ENCODE measurements at places on chromosomes 13 and 19.

- peak; percentile 75 for DNase-seq
Measured at GRCh38 chr13:106533943-106534638, 1.4 kb downstream of the EFNB2 start.

- no peak for DNase-seq
Measured at GRCh38 chr13:64377606-64378005, 2852.5 kb downstream of the PCDH9 start.

- no peak for DNase-seq
Measured at GRCh38 chr19:6164906-6165531, 29.6 kb downstream of the ACSBG2 start.

DNA sequence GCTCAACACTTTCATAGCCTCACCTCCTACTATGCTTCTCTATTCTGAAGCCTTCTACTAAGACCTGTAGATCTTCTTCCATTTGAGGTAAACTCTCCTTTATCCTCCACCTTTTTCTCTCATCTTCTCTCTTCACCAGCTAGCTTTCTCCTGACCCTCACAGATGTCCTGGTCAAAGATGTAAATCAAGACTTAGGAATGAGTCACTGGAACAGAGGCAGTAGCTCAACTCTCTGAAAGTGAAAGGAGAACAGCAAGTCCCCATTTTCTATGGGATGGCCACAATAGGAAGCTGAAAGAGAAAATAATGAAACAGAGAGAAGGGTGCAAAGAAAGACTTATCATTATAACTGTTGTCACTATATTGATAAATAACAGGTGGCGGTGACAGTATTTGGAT is 86.1 kb upstream of the DOCK9 start:
- no peak for DNase-seq

GRCh38 chr19:37218592-37218935 is 550 bp downstream of the ZNF383 start:
- DNase-seq, result peak; percentile 53

DNA sequence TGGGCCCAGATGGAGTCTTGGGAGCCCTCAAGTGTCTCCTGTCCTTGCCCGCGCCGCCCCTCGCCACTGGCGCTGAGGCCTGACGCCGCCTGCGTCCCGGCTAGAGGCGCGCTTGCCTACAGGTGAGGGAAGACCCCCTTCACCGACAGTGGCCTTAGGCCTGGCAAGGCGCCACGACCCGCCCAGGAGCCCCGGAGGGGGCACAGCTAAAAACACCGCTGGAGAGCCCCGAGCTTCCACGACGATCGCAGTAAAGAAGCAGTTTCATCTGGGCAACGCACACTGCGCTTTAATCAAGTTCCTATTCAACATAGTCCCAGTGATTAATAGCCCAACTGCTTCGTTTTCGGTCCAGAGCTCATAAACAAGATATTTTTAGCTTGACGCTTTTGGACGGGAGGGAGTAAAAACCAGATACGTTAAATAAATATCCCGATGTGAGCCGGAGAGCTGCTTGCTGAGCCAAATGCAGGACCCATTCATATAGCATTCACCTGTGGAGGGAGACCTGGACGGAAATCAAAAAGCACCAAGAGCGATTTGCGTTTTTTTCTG is 1.5 kb upstream of the CEBPA start:
- DNase-seq, result no peak

DNA sequence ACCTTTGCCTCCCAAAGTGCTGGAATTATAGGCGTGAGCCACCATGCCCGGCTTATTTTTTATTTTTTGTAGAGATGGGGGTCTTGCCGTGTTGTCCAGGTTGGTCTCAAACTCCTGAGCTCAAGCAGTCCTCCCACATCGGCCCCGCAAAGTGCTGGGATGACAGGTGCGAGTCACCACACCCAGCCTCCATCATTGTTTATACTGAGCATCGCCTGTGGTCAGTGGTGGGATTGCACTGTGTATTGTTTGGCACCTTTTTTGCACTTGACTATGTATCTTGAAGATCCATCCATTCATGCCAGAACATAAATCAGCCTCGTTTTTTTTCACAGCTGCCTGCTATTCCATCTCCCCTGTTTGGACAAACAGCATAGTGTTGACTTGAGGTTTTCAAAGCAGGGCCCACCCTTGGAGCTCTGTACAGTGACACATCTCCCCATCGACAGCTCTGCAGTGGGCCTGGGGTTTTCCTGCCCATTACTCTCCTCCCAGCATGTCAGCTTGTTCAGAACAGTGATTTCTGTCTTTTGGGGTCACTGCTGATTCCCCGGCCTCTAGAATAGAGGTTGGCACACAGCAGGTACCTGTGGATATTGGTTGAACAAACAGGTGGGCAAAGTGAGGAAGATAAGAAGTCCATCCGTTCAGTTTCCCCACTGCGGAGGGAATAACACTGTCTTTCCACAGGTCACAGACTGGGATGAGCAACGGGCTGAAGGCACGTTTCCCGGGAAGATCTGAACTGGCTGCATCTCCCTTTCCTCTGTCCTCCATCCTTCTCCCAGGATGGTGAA is 8.2 kb upstream of the UPK1A start:
- DNase-seq, result no peak

GRCh38 chr13:80339912-80340650 is 845 bp downstream of the SPRY2 start:
- peak; percentile 58 for DNase-seq

DNA sequence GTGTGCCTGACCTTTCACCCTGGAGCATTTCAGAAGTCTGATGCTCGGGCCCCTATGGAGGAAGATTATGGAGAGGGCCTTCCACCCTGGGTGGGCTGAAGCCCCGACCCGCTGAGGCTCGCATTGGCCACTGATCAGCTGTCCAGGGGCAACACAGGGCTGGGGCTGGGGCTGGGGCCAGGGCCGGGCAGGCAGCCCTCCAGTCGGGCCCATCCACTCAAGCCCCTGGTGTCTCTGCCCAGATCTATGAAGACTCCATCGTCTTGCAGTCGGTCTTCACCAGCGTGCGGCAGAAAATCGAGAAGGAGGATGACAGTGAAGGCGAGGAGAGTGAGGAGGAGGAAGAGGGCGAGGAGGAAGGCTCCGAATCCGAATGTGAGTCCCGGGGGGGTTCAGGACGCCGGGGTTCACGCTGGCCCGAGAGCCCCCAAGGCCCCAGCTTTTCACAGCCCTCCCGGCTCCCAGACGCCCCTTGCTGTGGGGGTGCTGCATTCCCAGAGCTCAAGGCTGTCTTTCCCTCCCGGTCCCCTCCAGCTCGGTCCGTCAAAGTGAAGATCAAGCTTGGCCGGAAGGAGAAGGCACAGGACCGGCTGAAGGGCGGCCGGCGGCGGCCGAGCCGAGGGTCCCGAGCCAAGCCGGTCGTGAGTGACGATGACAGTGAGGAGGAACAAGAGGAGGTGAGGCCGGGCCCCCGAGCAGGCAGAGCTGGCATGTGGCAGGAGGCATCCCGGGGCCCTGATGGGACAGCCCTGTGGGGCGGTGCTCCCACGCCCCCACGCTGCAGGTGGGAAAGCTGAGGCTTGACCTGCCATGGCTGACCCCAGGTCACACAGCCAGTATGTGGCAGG is 29.5 kb upstream of the LDLR start:
- DNase-seq, result no peak

DNA sequence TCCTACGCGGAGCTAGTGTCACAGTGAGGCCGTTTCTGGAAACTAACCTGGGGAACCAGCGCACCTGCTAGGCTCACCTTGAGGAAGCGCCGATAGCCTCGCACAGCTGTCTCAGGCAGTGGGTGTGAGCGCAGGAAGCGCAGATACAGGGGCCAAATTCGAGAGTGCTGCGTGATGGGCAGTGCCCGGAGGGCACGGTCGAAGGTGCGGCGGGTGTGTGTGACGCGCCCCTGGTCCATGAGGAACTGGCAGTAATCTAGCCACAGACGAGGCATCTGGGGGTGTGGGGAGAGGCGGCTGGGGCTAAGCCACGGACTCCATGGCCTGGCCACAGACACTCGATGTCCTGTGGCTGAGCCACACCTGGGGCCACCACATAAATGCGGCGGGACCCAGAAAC is 2.2 kb downstream of the XAB2 start:
- no peak for DNase-seq

DNA sequence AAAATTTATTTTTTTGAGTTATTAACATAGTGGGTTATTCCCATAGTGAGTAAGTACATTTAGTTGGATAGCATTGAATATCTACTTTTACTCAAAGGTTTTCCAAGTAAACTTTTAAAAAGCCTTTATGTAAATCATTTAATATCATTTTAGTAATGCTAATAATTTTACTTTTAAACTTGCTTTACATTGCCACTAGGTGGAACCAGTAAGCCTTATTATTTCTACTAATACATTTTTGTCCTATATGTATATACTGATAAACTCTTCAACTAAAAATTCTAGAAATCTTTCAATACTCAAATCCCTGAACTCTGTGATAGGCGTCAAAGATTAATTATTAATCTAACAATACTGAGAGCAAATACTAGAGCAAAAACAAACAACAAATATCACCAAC is 1709.2 kb upstream of the PCDH20 start:
- no peak for DNase-seq

GRCh38 chr13:109369353-109370052 is 416.9 kb downstream of the IRS2 start:
- peak; percentile 75 for DNase-seq

DNA sequence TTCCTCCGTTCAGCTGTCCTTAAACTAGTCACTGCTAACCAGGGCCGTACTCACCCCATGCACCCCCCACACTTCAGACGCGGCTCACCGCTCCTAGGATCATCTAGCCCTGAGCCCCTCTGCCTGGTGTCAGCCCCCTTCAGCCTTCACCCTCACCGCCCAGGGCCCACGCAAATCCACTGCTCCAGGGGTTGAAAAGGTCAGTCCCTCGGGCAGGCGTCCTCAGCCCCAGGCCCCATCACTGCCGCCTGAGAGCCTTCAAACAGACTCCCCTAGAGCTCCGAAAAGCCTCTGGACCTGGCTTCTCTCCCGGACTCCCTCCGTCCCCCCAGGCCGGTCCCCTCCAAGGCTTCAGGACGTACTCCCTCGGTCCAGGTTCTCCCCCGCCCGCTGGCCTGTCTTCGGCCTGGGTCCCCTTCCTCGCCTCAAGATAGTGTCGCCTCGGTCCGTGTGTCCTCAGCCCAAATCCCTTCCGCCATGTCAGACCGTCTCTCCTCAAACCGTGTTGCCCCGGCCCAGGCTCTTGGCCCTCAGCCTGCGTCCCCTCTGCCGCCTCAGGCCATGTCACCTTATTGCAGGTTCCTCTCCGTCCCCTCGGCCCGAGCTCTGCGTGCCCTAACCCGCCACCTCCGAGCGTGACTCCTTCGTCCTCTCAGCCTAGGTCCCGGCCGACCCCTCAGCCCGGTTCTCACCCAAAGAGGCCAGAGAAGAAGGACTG is 553 bp downstream of the NAPA start:
- no peak for DNase-seq

DNA sequence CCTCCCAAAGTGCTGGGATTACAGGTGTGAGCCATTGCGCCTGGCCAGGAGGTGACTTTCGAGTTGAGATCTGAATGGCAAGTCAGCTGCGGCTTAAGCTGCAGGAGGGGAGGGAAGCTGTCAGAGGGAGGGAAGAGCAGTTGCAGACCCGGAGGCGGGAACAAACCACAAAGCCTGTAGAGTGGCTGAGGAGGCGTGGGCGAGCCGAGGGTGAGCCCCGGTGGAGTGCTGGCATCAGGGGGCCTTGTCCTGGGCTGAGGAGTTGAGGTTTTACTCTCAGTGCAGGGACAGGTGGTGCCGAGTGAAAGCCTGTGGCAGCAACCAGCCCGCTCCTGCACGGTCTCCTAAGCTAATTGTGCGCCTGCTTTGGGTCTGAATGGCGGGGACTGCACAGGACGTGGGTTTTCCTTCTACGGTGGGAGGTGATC is 24.2 kb downstream of the PPP1R37 start:
- DNase-seq, result no peak
